ENCODE measurements at places on chromosomes 1 and 21.

GRCh38 chr1:234125283-234125682 is 220.8 kb downstream of the SLC35F3 start:
- DNase-seq, result no peak

GRCh38 chr1:37437087-37437486 is 37.3 kb upstream of the ZC3H12A start:
- no peak for DNase-seq

DNA sequence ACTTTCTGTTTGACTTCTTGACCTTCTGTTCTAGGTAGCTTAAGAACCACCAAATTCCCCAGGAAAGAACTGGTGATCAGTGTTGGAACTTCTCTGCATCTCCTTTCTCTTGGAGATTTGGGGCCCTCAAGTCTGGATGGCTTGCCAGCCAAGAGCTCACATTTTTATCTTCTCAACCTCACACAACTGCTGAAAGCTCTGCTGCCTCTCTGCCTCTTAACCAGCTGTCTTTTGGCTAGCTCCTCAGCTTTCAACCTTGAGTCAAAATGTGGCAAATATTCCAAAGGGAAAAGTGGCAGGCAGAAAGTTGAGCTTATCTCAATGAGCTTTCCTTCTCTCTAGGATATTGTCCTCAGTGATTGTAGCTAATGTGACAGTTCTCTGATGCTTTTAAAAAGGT is 89.2 kb upstream of the CCDC190 start:
- DNase-seq, result no peak

DNA sequence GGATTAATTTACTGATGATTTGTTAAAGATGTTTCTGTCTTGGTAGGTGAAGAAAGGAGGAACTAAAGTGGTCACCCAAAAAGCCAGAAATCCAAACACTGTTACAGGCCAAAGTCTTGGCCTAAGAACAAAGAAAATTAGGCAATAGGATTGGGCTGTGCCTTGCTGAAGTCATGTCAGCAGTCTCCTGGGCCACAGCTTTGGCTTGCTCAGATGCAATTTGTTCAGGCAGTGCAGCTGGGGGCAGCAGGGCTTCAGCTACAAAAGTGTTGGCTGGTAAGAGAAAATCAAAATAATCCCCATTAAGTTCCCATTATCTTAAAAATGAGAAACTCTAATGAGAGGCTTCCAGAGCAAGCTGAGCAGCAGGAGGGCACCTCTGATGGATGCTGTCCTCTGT is 14.0 kb upstream of the RAP1A start:
- no peak for DNase-seq

GRCh38 chr1:43444151-43444828 is 9.4 kb downstream of the HYI start:
- no peak for DNase-seq

DNA sequence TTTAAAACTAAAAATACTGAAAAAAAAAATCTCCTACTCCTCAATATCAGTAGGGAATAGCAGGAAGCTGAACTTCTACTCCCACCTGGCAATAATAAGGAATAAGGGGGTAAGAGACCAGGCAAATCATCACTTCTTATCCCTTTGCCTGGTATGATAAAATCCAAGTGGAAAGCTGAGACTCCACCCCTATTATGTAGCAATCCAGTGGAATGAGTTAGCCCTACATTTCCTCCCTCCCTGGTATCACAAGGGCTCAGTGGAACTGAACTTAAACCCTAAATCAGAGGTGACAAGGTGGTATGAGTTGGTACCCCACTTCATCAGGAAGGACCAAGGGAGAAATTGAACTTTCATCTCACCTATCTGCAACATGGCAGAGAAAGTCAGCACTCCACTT is 25.7 kb downstream of the TRIM33 start:
- no peak for DNase-seq

DNA sequence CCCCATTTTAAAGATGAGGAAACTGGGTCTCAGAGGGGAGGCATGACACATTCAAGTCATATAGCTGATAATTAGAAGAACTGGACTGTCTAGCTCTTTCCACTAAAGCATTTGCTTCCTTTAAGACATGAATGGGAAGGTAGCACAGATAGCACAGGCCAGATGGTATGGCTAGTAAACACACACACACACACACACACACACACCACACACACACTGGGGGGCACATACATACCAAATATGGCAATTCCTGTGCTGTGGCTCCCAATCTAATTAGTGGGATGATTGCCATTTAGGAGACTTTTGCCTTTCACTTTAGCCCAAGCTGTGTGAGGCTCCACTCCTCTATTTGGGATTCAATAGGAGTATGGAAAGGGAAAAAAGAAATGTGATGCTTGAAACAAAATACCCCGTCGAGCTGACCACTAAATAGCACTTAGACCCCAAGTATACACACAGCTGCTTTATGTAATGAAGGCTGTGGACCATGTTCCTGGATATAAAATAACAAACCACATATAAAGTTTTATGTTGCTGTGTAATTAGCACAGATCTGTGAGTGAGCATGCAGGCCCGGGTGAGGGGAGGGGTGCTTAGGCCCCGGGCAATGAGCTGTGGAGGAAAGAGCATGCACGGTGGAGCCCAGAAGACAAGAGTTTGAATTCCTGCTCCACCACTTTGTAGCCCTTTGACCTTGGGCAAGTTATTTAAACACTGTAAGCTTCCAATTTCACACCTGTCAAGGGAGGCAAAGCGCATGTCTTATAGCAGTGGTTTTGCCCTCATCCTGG is 6.8 kb upstream of the TRABD2B start:
- no peak for DNase-seq

GRCh38 chr1:183598386-183598785 is 8.1 kb upstream of the NCF2 start:
- DNase-seq, result no peak

- no peak for DNase-seq
Measured at GRCh38 chr1:171910786-171911185, 69.5 kb downstream of the DNM3 start.

DNA sequence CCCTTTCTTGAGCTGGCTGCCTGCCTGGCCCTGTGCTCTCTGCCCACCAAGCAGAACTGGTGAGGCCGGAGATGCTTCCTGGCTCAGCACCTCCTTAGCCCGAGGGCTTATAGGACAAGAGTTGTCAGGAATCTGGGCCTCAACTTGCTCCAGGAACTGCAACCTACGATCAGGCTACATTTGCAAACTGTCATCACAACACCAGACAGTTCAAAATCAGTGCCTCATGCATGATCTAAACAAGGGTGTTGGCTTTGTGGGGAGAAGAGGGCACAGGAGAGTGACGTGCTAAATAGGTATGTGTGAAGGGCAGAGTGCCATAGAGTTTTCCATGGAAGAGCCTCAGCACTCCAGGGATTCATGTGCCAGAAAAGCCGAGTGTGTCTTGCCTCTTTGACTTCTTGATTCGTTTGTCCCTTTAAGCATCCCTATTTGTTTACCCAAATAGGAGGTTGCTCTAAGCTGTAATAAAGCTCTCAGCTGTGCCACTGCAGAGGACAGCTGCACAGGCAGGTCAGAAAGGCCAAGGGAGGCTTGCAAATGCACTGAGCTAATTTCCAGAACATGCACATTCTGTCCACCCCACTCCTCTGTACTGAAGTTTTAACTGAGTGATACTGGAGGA is 30.2 kb upstream of the NEK2 start:
- DNase-seq, result no peak

DNA sequence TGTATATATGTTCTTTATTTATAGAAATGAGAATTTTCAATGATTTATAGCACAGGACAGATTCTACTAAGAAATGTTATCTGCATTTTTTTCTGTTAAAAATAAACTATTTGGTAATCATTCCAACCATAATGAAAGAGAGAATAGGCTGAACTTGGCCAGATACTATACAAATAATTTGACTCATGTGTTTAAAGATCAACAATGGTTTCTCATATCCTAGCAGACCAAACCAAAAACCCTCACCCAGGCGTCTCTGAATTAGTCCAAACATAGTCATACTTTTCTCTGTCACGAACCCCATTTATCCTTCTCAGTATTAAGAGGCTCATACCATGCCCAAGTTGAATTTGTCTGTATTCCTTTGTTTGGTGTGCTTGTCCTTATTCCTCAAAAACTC is 40.3 kb downstream of the RPE65 start:
- DNase-seq, result no peak

- DNase-seq, result no peak
Measured at GRCh38 chr21:35868005-35868868, 192.1 kb downstream of the SETD4 start.

GRCh38 chr1:50701706-50702317 is 258.3 kb downstream of the FAF1 start:
- no peak for DNase-seq

DNA sequence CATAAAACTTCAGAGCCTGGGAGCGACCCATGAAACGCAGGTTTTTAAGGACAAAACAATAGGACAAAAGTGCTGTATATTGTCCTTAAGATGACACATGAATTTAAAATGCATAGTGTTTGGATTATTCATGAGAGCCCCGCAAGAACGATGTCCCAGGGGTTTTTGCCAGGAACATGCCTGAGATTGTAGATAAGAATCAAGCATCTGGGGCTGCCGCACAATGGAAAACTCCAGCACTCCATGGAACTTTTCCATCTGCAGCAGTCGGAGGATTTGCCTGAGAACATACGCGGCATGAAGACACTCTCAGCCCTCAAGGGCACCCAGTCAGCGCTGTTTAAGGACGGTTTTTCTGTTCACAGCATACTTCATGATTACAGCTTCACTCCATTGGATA is 5.3 kb upstream of the ERG start:
- no peak for DNase-seq

DNA sequence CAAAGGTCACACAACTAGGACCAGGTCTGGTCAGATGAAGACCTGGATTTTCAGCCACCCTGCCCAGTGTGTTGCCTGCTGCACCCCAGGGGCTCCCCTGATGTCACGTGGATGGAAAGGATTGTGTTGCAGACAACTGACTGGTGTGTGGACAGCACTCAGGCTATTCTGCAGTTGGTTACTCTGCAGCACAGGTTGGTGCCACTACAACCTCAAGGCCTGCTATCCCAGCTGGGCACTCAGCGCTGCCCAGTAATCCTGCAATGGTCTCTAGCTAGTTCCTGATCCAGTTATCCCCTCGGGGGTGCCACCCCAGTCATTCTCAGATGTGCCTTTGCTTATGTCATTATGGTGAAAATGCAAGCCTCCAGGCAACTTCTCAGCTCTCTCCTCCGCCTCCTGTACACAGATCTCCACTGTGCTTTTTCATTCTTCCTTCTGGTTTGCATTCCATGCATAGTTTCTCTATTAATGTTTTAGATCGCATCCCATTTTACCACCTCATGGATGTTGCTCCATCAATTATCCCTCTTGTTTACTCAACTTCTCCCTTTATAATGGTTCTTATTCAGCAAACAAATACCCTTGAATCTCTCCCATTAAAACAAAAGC is 503.2 kb upstream of the CAMK1G start:
- no peak for DNase-seq

DNA sequence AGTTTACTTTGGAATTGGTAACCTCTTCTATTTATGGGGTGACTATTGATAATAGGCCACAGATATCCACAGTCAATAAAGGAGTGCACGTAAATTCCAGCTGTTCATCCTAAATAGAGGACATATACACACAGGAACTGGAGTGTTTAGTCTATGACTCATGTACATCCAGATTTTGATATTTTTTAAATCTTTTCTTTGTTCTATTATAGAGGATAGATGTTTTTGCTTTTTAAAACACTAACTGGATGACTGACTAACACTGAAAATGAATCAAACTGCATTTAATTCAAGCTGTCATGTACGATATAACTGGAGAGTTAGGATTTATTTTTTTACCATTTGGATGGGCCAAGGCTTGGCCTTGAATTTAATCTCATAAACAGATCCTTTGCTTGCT is 45.9 kb downstream of the RGL1 start:
- no peak for DNase-seq

GRCh38 chr1:47507144-47507543 is 69.3 kb downstream of the FOXD2 start:
- DNase-seq, result no peak

- DNase-seq, result peak; percentile 85
Measured at GRCh38 chr1:161117759-161118581, at the start of the genes NIT1 and PFDN2. Gene NIT1, plus strand, starts transcription at chr1:161118105. Its CDS starts 72 bp downstream, at chr1:161118177. Gene PFDN2, minus strand, starts transcription at chr1:161118037. Its CDS starts 11 bp downstream, at chr1:161118026.

- no peak for DNase-seq
Measured at GRCh38 chr1:16088351-16088911, 15.0 kb upstream of the FAM131C start.

- DNase-seq, result no peak
Measured at GRCh38 chr1:178629252-178630154, 95.5 kb upstream of the RALGPS2 start.

GRCh38 chr1:160779626-160780397 is 16.2 kb upstream of the LY9 start:
- DNase-seq, result no peak

GRCh38 chr1:116019653-116020253 is 43.4 kb downstream of the SLC22A15 start:
- DNase-seq, result no peak

- DNase-seq, result no peak
Measured at GRCh38 chr1:166907763-166908162, 31.7 kb upstream of the TADA1 start.

GRCh38 chr1:243293941-243294722 is 38.3 kb downstream of the SDCCAG8 start:
- DNase-seq, result no peak

- no peak for DNase-seq
Measured at GRCh38 chr21:43287111-43287760, 118.4 kb downstream of the CRYAA start.

- DNase-seq, result no peak
Measured at GRCh38 chr1:104195395-104195794, 445.7 kb downstream of the AMY1C start.

GRCh38 chr1:184116287-184116686 is 64.8 kb downstream of the TSEN15 start:
- DNase-seq, result no peak

DNA sequence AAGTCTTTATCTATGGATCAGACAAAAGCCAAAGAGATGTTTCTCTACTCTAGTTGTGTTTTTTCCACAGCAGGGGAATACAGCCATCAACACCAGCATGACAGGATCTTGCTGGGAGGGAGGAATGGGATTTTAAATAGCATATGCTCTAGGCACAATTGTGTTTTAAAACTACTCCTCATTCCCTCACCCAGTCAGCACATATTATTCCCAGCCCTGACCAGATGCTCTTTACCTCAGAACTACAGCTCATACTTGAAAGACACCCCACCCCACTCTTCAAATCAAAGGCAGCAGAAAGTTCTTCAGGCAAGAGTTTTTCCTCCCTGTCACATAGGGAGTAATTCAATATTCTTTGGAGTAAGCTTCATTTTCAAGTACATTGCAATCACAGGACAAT is 46.2 kb upstream of the TBX15 start:
- DNase-seq, result no peak

- no peak for DNase-seq
Measured at GRCh38 chr1:237031480-237031879, 10.5 kb upstream of the RYR2 start.
